ENCODE measurements at places on chromosomes 13 and 19.

- no peak for DNase-seq
These were observed 31.7 kb upstream of the UBL3 start for GRCh38 chr13:29882076-29882475.

GRCh38 chr19:7778081-7778480, 15.0 kb downstream of the CLEC4M start:
- DNase-seq, result no peak

GRCh38 chr13:51682686-51683085, 98.4 kb downstream of the WDFY2 start:
- no peak for DNase-seq

DNA sequence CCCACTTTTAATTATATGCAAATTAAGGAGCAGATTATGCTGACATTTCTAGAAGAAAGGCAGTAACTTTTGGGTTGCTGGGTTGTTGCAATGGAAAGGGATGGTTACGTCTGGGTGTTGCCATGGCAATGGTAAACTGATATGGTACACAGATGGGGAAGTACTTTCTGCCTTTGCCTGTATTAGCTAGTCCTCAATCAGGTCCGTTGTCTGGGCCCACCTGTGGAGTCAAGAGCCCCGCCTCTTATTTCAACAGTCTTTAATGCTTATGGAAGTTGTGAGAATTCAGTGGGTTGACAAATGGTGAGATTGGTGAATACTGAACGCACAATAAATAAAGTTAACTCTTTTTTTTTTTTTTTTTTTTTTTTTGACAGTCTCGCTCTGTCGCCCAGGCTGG, 30.6 kb upstream of the DPP9 start:
- no peak for DNase-seq

DNA sequence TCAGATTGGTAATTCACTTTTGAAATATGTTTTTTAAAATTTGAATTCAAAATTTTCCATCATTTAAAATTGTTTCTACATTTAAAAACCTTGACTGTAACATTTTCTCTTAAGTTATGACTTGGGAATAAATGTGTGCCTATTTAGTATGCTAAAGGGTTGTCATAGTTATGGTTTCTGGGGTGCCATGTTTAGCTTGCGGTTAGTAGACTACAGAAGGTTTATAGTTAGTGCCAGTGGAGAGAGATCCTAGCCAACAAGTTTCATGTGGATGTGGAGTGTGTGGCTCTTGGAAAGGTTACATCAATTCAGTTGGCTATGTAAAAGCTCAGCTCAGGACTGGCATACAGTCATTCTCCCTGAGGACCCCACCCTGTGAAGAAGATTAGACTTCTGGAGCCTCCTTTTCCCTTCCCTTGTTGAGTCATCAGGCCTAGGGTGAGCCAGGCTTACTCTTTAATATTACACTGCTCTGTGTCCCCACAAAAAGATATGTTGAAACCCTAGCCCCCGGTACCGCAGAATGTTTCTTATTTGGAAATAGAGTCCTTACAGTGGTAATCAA, 20.4 kb downstream of the LMO7 start:
- no peak for DNase-seq

GRCh38 chr13:44786756-44787155, 202.5 kb downstream of the NUFIP1 start:
- DNase-seq, result no peak

DNA sequence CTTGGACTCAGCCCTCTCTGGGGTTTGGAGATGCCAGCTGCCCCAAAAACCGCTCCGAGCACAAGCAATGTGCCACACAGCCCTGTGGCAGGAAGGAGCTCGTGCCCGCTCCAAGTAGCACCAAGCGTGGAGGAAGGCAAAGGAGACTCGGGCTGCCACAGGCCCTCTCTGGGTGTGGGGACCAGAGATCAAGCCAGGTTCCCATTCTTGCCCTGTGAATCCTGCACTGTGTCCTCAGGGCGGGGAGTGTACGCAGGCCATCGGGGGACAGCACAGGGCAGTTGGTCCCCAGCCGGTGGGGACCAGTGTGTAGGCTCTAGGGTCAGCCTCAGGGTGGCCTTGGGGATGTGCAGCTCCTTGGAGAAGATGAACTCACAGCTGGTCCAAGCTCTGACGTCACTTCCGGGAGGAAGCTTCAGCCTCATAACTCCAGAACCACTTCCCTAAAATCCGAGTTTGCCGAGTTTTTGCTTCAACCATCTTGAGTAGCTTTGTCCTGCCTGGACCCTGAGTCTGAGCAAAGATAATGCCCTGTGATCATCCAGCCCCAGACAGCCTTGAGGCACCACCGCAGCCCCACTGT, 9.3 kb upstream of the CPAMD8 start:
- DNase-seq, result no peak

DNA sequence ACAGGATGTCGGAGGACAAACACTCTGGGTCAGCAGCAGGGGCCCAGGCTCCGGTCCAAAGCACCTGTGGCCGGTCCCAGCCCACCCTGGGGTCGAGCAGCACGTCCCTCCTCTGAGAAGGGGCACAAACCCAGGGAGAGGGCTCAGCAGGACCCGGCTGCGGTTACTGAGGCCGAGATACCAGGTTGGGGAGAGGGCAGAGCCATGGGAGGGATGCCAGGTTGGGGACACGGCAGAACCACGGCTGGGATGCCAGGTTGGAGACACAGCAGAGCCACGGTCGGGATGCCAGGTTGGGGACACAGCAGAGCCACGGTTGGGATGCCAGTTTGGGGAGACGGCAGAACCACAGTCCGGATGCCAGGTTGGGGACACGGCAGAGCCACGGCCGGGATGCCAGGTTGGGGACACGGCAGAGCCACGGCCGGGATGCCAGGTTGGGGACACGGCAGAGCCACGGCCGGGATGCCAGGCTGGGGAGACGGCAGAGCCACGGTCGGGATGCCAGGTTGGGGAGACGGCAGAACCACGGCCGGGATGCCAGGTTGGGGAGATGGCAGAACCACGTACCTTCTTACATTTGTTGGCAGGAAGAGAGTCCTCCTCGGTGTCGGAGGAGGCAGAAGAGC, 18.5 kb downstream of the MIER2 start:
- DNase-seq, result no peak

- no peak for DNase-seq
These were observed 367.2 kb downstream of the ZNF536 start for GRCh38 chr19:30739394-30739793.

GRCh38 chr13:98657506-98658085, 80.7 kb upstream of the STK24 start:
- DNase-seq, result no peak

GRCh38 chr13:99726282-99726894, 225.1 kb downstream of the TM9SF2 start:
- DNase-seq, result no peak

GRCh38 chr13:27774651-27775050, 17.6 kb upstream of the GSX1 start:
- no peak for DNase-seq

GRCh38 chr13:39870197-39870747, 214.8 kb downstream of the COG6 start:
- no peak for DNase-seq

DNA sequence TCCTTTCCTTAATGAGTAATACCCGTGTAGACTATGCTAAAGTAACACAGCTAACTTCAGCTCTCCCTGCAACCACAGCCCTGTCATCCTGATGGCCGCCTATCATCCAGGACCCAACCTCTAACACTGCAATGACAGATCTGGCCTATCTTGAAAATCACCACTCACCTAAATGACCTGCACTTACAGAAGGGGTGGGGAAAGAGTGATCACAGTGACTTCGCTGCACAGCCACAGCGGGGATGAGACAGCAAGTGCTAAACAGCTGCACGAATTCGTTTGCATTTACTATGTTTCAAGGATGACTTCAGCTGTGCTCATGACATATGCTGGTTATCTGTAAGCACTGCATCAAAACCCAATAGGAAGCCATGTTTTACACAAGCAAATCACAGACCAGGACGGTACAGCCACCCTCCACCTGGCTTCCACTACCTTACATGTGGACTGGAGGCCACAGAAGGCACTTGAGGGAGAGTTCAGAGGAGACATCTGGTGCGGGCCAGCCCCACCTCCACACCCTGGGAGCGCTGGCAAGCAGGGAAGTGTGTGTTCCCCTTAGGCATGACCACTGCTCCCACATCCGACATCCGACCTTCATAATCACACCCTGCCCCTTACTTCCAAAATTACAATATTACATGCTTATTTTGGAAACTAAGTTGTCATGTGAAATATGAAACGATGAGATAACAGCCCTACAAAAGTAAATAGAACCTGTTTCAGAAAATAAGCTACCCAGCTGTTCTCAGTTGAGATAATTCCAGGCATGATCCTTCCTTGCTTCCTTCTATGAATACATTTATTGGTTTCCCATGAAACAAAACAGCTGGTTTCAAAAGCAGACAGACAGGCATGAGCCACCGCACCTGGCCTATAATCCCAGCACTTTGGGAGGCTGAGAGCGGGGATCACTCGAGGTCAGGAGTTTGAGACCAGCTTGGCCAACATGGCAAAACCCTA, 95.7 kb downstream of the STK24 start:
- DNase-seq, result no peak

DNA sequence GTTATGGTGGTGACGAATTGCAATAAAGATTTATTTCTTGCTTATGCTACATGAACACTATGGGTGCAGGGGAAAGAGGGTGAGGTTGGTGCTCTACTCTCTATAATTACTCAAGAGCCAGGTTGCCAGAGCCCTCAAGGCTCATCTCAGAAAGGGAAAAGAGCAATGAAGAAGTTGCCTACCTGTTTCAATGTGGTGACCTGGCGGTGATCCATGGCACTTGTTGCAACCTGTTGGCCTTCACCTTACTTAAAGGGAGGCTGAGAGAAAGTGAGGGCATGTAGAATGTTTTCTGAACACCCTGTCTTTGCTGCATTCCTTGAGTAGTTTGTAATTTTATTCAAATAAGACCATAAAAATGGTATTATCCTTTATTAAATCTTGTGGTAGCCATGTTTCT, 394.4 kb downstream of the GPC6 start:
- DNase-seq, result no peak

DNA sequence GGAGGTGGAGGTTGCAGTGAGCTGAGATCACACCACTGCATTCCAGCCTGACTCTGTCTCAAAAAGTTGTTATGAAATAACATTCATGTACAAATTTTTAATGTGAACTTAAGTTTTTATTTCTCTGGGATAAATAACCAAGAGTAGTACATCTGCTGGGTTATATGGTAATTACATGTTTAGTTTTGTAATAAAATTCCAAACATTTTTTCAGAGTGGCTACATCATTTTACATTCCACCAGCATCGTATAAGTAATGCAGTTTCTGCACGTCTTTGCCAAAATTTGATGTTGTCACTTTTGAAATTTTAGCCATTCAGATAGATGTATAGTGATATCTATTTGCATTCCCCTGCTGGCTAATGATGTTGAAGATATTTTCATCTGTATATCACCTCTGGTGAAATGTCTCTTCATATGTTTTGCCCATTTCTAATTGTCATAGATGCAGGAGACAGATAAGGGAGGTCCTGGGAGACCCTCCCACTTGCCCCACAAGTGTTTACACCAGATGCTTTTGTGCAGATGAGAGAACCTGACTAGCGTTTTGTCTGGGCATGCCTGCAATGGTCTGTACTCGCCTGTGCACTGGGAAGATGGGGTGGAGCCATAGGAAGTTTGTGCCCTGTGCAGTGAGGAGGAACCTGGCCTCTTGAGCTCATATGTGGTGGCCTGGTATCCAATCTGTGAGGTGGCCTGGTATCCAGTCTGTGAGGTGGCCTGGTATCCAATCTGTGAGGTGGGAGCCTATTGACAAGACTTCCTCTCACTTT, 12.7 kb upstream of the KBTBD6 start:
- no peak for DNase-seq

GRCh38 chr13:110132225-110132982, 174.6 kb downstream of the COL4A1 start:
- DNase-seq, result no peak

GRCh38 chr19:56086671-56087430, 34.2 kb downstream of the ZNF787 start:
- DNase-seq, result no peak

- no peak for DNase-seq
These were observed 7.5 kb upstream of the MPV17L2 start for GRCh38 chr19:18185538-18185937.

DNA sequence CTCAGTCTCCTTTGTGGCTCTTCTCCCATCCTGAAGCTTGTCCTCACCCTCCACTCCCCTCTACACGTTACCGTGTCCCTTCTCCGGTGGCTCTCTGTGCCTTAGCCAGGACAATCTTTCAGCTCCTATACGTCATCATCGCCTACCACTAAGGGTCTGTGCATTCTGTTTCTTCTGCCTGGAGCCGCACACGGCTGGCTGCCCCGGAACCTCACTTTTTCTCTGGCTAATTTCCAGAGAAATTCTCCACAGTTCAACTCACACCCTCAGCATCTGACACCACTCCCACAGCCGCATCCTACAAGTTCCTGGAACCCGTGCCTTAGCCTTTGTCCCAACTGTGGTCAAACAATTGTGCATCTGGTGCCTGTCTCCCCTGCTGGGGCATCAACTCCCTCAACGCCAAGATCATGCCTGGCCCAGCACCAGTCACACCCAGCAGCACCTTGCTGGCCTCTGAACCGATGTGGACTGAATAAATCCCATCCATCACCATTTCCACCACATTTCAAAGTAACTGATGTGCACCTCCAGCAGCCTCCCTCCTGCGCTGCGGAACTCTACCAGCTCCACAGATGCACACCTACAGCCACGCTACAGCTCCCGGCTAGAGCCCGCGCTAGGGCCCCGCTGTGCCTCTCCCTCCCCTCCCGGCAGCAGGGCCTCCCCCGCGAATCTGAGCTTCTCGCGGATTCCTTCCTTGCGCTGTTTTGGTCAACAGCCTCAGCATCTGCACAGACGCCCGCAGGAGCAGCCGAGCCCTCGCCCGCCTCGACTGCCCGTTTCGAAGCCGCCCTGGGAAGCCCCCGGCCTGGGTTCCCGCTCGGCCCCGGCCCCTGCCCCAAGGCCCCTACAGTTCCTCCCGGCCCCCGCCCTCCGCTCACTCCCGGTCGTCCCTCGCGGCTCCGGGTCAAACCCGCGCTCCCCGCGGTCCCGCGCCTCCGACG, 689 bp downstream of the DCUN1D2 start:
- DNase-seq, result peak; percentile 77

GRCh38 chr13:51895906-51896888, 34.4 kb downstream of the CCDC70 start:
- no peak for DNase-seq

GRCh38 chr19:14562660-14563589, 8.9 kb downstream of the NDUFB7 start:
- no peak for DNase-seq

DNA sequence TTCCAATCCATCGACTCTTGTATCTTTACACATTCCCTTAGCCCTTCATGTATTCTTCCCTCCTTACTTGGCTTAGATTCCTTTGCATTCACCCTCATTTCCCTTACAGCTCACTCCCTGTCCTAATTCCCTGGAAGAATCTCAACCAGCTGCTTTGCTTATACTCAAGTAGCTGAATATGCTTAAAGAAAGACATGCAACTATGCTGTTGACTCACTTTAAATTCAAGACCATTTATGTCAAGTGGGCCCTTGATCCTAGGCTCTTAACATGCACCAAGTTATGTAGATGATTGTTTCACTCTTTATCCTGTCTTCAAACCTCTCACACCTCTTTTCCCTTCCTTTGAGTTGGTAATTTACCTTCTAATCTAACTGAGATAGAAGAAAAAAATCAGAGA, 7.4 kb downstream of the CCDC122 start:
- no peak for DNase-seq

- no peak for DNase-seq
These were observed 139.4 kb upstream of the KLF12 start for GRCh38 chr13:74273581-74273980.

All from C1 segment of cervical spinal cord (tissue), 14 donors.